ENCODE measurements at places on chromosomes 12 and 14.
A peak's percentile ranks its signal among the peaks of the same experiment; 100 is the strongest.

DNA sequence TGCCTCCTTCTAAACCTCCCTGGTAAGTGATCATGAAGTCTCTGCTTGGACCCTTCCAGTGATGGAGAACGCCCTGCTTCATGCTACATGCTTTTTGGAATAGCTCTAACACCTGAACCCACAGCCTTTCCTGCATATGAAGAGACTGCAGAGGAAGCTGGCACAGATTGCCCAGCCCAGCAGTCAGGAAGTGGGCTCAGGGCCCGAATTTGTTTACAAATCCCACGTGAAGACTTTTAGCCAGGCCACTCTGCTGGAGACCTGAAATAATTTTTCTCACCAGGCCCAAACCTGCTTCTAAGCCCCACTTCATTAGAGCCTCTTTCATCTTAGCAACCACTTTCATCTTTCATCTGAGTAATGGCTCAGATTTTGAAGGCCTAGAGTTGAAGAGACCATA is 22.9 kb downstream of the RTN1 start:
- no peak for DNase-seq

GRCh38 chr12:31278424-31278823 is 47.5 kb downstream of the SINHCAF start:
- no peak for DNase-seq

GRCh38 chr12:131949431-131950181 is at the start of gene EP400:
TSS of gene EP400 (plus strand) at chr12:131949942. CDS start at chr12:131960620, 10,678 bp downstream.
- peak; percentile 99 for DNase-seq

DNA sequence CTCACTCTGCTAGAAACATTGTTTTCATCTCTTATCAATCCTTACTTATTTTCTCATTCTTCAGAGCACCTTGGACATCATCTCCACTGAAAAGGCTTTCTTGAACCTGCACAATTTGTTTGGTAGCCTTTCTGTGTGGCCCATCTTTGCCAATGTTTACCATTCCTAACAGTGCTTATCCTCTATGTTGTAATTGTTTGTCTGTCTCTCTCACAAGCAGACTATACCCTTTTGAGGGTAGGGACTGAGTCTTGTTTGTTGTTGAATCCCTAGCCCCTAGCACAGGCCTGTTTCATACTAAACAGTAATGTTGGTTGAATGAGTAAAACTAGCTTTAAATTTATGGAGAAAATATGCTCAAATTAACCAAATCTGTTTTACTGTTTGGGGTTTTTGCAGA is 9.2 kb downstream of the MRPL42 start:
- no peak for DNase-seq

GRCh38 chr12:24416423-24417109 is 467.1 kb upstream of the SOX5 start:
- DNase-seq, result no peak

GRCh38 chr12:109201496-109201885 is 85.1 kb downstream of the ACACB start:
- no peak for DNase-seq

DNA sequence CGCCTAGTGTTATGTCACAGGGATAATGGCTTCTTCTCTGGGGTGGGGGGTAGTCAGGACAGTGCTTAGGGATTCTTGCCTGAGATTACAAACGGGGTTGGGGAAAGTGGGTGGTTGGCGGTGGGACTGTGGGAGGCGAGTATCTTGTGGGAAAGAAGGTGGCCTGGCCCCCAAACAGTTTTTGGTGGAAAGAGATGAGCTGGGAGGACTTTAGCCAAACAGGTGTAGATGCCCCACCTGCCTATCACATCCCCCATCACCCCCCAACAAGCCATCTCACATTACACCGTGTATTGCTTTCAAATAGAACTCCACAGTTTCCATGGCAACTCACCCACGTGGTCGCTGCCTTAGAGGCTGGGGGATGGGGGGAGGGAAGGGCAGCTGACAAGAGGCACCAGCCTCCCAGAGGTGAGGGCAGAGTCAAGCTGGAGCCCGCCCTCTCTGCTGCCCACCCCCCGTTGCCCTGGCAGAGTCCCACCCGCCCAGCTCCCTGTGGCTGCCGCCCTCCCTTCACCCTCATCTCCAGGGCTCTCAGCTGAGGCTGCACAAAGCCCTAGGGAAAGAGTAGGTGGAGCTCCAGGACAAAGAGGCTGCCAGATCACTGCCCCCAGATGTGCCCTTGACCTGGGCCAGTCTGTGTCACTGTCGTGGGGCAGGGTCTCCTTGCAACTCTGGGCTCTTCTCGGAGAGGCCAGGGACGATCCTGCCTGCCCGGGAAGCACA is 98.3 kb downstream of the LRRC74A start:
- no peak for DNase-seq

- no peak for DNase-seq
Observed at GRCh38 chr14:47411523-47411922, 263.9 kb downstream of the MDGA2 start.

- DNase-seq, result no peak
Observed at GRCh38 chr12:122886851-122887818, 8.8 kb downstream of the VPS37B start.

GRCh38 chr12:87217491-87217890 is 811.7 kb downstream of the C12orf50 start:
- no peak for DNase-seq

- peak; percentile 91 for DNase-seq
Observed at GRCh38 chr12:53006810-53007309, 604 bp downstream of the EIF4B start.

GRCh38 chr14:68550338-68550715 is 242.5 kb downstream of the ZFP36L1 start:
- no peak for DNase-seq

- no peak for DNase-seq
Observed at GRCh38 chr14:22449600-22449905, 139.5 kb downstream of the DAD1 start.

DNA sequence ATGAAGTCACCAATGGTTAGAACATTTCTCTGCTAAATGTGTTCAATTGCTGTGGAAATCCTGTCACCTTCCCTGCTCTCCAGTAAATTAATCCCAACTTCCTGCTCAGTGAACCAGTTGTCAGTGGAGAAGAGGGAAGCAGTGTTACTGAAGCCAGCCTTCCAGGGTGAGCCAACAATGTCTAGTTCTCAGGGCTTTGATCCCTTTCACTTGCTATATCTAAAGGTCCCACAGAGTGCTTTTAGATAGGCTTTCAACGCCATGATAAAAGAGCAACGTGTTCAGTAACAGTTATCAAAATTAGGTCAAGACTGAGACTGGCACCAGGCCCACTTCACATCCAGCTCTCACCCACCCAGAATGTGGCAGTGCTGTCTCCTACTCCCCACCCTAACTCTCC is 139.7 kb downstream of the KCNH5 start:
- DNase-seq, result no peak

DNA sequence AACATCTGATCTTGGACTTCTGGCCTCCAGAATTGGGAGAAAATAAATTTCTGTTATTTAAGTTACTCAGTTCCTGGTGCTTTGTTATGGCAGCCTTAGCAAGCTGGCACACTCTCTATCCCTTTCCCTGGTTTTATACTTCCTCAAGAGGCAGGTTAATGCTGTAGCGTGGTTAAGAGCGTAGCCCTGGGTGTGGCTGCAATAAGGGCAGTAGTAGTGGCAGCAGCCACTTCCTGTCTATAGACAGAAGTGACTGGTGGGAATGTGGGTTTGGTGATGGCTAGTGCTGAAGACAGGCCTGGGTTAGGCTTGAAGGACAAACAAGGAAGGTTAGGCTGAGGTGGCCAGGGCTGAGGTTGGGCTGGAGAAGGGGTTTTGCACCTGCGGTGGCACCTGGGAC is 3.6 kb upstream of the LGALS3 start:
- no peak for DNase-seq

DNA sequence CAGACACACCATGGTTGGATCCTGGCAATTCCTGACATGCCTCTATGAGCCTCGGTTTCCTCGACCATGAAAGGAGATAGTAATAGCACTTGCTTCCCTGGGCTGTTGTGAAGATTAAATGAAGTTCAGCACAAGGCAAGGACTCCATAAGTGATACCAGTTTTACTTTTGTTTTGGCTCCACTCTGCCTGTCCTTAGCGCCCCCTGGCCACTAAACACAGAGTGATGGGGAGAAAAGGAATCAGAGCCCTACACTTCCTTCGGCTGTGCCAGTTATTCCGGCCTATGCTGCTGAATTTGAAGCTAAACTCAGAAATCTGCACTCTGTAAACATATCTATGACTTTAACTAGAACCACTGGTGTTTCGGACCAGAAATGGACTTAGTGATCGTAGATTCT is 173.8 kb downstream of the C12orf75 start:
- DNase-seq, result no peak

GRCh38 chr12:39672976-39673375 is 53.4 kb upstream of the ABCD2 start:
- no peak for DNase-seq

GRCh38 chr12:112091563-112091962 is 17.0 kb downstream of the NAA25 start:
- no peak for DNase-seq

- no peak for DNase-seq
Observed at GRCh38 chr12:124632519-124632984, 65.1 kb upstream of the NCOR2 start.

DNA sequence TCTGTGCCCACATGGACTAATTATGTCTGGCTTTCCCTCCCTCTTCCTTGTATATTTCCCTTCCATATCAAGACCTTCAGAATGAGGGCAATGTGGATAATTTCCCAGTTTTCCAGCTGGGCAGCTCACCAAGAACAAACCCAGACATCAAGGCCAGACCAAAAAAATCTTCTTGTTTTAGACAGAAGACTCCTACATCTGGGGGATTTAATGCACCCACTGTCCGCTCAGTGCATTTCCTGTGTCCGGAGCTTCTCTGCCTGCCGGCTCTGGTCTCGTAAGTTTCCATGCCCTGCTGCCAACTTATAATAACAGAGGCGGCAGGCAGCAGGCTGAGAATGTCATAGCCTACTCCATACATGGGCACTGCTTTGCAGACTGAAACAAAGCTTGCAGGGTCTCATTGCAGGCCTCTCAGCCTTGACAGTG is 207.2 kb upstream of the BCL2L14 start:
- peak; percentile 53 for DNase-seq

GRCh38 chr14:66281036-66281776 is 205.0 kb upstream of the CCDC196 start:
- no peak for DNase-seq

DNA sequence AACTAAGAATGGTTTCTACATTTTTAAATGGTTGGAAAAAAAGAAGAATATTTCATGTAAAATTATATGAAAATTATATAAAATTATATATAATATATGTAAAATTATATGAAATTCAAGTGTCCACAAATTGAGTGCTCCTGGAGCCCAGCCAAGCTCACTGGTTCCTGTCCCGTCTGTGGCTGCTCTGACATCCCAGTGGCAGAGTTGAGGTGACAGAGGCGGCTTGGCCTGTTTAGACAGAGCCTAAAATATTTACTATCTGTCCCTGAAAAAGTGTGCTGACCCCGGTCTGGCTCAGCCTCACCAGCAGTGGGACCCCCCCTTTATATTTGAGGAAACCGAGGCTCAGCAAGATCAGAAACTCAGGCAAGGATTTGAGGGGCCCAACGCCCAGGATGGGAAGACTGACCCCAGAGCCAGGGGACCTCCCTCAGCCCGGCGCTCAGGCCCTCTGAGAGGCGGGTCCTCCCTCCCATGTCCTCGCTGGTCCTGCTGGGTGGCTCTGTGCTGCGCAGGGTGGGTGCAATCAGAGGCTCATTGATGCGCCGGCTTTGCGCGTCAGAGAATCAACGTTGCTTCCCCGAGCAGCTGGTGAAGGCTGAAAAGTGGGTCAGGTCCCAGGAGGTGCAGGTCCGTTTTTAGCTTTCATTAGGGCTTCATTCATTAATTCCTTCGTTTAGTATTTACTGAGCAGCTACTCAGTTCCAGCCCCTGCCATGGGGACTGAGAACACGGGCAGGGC is 21.5 kb upstream of the BEGAIN start:
- no peak for DNase-seq

GRCh38 chr14:104749111-104749649 is 3.8 kb upstream of the SIVA1 start:
- peak; percentile 67 for DNase-seq

- DNase-seq, result no peak
Observed at GRCh38 chr14:28142400-28143015, 624.1 kb upstream of the FOXG1 start.

GRCh38 chr12:94265966-94266745 is 117.8 kb downstream of the PLXNC1 start:
- peak; percentile 65 for DNase-seq

- no peak for DNase-seq
Observed at GRCh38 chr14:74618078-74618952, 6.3 kb upstream of the LTBP2 start.

DNA sequence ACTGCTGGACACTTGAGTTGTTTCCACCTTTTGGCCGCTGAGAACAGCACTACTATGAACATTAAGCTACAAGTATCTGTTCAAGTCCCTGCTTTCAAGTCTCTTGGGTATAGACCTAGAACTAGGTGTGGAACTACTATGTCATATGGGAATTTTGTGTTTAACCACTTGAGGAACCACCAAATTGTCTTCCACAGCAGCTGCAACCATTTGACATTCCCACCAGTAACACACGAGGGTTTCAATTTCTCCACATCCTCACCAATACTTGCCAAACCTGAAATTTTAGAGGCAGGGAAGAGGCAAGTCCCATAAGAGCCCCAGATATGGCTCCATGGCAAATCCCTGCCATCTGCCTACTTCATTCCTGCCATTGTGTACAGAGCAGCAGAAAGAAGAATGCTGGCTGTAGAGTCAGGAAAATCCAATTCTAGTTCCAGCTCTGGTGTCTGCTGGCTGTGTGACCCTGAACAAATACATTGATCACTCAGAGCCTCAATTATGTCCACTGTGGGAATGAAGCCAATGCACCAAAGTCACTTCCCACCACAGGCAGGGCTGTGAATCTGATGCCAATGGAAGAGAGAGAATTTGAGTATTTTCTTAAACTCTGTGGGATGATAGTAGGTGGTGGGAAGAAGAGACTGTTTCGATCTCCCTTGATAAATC is 17.8 kb downstream of the PITPNM2 start:
- no peak for DNase-seq

DNA sequence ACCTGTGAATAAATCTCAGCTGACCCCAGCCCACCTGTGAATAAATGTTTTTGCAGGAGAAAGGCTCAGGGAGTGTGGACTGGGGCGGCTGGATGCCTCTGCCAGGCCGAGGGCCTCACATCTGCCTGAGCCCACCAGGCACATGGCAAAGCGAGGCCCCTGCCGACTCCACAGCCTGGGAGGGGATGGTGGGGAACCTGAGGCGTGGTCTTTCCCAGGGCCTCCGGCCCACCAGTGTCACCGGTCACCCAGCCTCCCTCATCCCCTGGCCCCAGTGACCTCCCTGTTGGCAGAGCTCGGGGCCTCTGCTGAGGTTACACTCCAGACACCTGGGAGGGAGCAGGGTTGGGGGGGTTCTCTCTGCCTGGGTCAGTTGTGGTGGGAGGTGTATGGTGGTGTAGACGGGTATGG is 8.2 kb downstream of the NOC4L start:
- DNase-seq, result no peak

- no peak for DNase-seq
Observed at GRCh38 chr14:58944343-58944967, 244.0 kb upstream of the DAAM1 start.
